CD4-positive, alpha-beta T cell treated with Interleukin-6 for 4 hours (primary cell): ENCODE measurements at places on chromosomes 7 and 10.

DNA sequence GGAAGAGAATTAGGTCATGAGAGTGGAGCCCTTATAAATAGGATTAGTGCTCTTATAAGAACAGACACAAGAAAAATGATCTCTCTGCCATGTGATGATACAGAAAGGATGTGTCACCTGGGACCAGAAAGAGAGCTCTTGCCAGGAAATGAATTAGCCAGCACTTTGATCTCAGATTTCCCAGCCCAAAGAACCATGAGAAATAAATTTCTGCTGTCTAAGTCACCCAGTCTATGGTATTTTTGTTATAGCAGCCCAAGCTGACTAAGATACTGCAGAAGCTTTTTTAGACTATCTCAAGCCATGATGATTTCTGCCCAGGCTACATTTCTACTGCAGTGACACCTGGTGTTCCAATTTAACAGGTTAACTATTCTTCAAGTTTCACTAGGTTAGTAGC lies 84.8 kb downstream of the RSU1 start:
- no peak for DNase-seq

DNA sequence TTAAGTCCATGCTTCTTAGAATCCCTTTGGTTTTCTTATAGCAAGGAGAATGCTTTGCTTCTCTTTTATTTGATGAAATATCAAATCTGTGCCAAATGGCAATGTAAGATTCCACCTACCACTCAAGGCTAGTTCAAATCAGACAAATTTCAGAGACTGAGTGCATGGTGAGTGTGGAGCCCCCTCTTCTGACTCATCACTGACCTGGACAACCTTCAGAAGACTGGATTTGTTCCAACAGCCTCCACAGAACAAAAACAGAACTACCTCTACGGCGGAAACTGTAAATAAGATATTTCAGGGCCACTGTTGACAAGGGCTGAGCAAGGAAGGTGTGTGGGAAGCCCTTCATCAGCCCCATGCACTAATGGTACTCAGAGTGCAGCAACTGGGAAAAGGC lies 21.1 kb downstream of the NCAPG2 start:
- DNase-seq: no peak

DNA sequence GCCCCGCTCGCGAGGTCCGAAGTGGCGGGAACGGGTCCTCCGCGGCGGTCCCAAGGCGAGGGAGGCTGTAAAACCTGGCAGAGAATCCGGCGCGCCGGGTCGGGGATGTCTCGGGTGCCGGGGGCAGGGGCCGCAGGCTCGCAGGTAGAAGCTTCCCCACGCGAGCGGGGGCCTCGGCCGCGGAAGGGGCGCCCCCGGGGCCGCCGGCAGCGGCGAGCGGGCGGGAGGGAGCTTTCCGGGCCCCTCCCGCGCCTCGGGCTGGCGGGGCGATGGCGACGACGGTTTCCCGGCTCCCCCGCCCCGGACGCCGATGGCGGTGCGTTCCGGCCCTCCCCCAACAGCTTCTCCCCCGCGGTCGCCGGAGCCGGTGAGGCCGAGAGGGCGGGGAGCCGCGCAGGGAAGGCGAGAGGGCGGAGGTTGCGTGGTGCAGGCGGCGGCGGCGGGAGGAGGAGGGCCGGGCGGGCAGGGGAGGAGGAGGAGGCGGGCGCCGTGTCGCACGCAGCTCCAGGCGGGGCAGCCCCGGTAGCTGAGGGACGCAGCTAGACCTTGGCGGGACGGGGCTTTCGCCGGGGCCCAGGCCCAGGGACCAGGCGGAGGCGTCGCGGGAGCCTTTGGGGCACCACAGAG lies at the start of gene CUL1:
TSS of gene CUL1 (plus strand) at position 507 of the 627 bp plus-strand sequence. CDS start 31,220 bp downstream, outside the sequence.
- peak; percentile 91 for DNase-seq

GRCh38 chr7:114554781-114555537 lies 140.3 kb downstream of the FOXP2 start:
- no peak for DNase-seq

DNA sequence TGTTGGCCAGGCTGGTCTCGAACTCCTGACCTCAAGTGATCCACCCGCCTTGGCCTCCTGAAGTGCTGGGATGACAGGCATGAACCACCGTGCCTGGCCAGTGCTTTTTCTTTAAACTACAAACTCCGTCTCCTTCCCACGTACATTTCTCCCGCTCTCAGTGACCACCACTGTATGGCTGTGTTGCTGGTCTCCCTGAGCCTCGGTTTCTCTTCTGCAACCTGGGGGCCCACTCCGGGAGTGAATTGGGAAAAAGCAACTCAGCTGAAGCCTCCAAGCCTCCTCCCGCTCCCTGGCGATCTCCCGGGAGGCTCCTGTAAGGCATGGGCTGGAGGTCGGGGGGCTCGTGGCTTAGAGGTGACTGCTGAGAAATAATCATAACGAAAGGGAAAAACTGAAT lies 136.3 kb downstream of the ELFN1 start:
- DNase-seq: no peak

DNA sequence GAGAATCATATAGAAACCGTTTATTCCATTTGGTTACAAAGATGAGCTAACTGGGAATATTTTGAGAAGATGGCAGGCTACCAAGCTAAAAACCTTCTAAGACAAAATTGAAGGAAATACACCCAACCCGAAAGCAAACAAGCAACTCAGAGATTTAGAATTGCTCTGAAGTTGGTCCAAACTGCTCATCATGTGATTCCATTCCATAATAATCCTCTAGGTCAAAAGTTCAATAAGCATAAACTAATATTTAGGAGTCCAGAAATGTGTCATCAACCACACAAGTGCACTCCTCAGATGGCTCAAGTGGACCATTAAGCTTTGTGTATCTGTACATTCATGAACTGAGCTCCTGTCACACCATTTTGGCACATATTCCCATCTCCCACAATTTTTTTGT lies 28.7 kb downstream of the DGKI start:
- DNase-seq: no peak

DNA sequence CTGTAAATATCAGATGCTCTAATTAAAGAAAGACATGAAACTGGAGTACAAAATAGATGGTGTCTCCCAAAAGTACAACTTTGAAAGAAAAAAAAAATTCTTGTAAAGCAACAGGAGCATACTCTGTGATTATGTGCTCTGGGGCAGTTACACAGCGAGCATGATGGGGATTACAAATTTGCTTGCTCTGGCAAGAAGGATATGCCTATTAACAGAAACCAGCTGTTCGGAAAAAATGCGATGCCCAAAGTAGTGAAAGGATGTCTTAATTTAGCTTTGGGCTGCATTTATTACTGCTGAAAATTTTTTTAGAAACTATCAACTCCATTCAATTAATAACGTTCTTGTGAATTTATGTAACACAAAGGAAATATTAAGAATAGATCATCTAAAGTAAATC lies 256.9 kb upstream of the TPK1 start:
- DNase-seq: no peak

- no peak for DNase-seq
Observed at GRCh38 chr7:135165862-135166261, 4.6 kb downstream of the CYREN start.

DNA sequence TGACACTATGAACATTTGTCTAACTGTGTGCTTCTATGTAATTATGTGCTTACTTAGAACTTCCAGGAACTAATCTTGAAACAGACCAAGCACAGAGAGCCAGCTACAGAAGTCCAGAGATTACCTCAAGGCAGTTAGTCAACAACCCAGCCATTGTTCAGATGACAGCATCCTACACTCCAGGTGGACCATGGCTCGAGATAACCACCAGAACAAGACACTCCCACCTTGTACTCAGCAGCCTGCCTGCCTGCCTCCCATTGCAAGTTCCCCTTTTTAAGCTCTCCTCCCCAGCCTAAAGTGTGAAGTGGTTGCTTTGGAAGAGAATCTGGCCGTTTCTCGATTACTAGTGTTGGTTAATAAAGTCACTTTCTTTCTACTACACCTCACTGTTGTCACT lies 1080.6 kb upstream of the LRRN3 start:
- no peak for DNase-seq

- DNase-seq: no peak
Observed at GRCh38 chr7:110129159-110129558, 961.8 kb upstream of the LRRN3 start.

DNA sequence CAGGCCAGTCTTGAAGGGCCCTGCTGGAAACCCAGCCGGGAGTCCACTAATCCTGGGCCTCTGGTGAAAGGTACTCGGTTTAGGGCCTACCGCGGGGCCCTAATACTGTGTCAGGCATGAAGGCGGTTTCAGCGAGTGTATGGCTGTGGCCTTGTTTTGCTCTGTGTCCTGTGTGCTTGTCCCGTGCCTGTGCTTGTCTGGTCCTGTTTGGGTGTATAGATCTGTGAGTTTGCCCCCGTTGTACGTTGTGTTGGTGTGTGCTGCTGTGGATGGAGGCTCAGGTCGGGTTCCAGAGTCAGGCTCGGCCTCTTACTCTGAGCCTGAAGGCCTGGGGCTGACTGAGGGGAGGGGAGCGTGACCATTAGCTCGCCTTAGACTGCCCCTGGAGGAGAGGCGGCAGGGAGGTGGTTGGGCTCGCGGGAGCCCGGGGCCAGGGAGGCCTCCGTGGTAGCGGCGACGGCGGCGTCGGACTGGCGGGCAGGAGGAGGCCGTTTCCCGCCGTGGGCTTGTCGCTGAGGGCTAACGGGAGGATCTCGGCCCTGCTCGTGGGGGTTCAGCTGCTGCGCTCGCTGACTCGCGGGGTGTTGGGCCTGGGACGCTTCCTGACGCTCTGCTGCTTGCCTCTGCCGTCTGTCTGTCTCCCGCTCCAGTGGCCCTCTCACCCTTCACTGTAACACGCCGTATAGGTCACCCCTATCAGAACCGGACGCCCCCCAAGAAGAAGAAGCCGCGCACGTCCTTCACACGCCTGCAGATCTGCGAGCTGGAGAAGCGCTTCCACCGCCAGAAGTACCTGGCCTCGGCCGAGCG lies 2.6 kb downstream of the TLX1 start:
- no peak for DNase-seq

- DNase-seq: no peak
Observed at GRCh38 chr7:33392148-33392547, 262.8 kb downstream of the BBS9 start.

DNA sequence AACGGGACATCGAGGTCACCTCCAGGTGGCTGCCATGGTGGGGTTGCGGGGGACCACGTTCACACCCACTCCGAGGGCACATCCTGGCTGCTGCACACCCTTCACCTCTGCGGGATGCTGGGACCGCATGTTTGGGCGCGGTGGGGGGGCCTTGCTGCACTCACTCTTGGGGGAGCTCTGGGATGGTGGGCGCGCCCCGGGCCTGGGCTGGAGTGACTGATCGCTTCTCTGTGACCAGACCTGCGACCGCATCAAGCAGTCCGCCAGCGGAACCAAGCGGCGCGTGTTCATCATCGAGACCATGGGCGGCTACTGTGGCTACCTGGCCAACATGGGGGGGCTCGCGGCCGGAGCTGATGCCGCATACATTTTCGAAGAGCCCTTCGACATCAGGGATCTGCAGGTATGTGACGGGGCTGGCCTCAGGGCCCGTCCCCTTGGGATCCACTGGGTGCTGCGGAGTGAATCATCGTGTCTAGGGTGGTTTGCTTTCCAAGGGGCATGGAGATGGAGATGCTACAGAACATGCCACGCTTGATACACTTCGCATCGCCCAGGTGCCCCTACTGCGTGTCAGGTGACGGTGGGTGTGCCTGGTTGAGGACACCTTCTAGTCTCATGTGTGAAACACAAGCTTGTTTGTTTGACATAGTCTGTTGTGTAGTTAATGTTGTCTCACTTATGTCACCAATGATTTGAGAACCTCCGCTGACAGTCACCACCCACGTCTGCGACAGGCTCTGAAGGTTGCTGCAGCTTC lies 42.8 kb downstream of the PITRM1 start:
- no peak for DNase-seq

GRCh38 chr10:78175444-78176015 lies 141.9 kb downstream of the RPS24 start:
- DNase-seq: no peak

GRCh38 chr10:35612385-35613106 lies 7.4 kb downstream of the GJD4 start:
- no peak for DNase-seq

- DNase-seq: no peak
Observed at GRCh38 chr10:64071218-64071617, 550.0 kb downstream of the REEP3 start.

DNA sequence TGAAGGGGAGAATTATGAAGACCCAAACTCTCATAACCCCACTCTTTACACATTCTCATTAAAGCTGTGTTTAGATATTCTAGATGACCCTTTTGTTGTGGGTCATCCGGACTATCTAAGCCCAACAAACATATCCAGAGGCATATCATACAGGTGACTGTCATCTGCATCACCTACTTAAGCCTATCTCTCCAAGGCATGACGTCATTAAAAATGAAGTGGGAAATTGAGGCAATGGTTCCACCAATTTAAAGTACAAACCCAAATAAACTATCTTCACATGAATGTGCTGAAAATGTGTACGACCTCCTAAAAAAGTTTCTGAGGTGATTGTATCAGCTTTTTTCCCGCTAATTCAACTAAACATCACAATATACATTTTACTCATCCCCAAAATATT lies 4.5 kb upstream of the RALA start:
- DNase-seq: no peak

- DNase-seq: no peak
Observed at GRCh38 chr7:74235518-74236268, 18.5 kb downstream of the RFC2 start.

DNA sequence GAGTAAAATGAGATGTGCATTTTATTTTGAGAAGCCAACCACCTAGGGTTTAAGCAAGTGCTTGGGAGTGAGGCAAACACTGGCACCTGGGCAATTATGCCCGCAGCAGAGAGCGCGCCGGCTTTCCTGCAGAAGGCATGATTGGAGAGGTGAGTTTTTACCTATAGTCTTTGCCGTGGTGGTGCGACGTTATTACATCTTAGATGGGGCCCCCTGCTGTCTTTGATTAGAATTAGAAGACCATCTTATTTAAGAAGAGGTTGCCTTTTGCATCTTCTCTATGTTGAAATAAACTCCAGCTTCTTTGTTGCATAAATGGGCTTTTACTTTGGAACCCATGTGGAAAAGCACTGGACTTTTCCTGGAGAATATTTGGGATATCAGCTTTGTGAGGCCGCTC lies 409.5 kb downstream of the GLRX3 start:
- DNase-seq: no peak

GRCh38 chr7:94417901-94418300 lies 23.2 kb downstream of the COL1A2 start:
- DNase-seq: no peak

- DNase-seq: no peak
Observed at GRCh38 chr10:132850896-132851295, 64.9 kb upstream of the NKX6-2 start.

DNA sequence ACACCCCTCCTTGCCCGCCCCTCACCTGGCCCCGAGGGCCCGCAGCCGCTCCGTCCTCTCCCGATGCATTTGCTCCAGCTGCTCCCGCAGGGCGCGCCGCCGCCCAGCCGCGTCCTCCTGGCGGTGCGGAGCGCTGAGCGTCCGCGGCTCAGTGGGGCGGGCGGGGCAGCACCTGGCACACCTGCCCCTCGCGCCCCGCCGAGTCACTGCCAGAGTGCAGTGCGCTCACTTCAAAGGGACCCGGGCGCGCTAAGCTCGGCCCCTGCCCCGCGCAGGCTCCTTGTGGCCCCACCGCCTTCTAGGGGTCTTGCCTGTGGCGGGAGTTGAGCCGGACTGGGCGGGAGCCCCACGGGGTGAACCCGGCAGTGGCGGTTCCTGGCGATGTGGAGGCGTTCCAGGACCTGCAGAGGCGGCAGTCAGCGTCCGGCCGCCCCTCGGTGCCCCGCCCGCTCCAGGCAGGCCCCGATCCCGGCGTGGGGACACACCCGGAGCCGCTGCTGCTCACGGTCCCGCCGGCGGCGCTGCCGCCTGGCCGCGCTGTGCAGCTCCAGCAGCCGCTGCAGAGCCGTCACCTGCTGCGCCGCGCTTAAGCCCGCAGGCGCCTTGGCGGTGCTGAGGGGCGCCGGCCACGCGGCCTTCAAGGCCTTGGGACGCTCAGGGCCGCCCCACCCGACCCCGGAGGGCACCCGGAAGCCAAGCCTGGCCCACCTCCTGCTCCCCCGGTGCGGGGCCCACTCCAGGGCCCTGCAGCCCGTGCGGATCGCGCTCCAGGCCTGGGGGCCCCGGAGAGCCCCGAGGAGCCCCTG lies 6.7 kb downstream of the ATP6V1F start:
- DNase-seq: peak; percentile 46
